ENCODE measurements at places on chromosomes 16 and 17. TPM values are rescaled to one million over a fixed set of nuclear protein-coding genes. Genes with fewer than 3 reads are reported as not detected.
A peak's percentile ranks its signal among the peaks of the same experiment; 100 is the strongest.

The KLHDC4 gene
- polyA plus RNA-seq = 34.0 TPM

DNA sequence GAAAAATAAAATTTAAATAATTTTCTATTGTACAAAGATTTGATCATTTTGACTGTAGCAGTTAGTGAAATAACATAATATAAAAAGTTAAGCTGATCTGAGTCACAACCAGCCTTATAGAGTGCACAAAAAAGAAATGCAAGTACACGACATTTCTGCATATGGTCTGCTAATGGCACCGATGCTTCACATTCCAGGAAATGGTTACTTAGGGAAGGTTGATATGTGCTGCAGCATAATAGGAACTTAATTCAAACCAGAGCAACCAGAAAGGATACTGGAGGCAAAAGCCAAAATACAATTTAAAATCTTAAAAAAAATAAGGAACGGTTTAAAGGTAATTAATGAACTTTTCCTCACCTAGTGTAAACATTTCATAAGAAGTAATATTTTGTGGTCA is 10.0 kb upstream of the CFDP1 start:
- no peak for DNase-seq

The ODAD4 gene
- polyA plus RNA-seq = 0.87 TPM

The CLCN7 gene
- 93.6 TPM for polyA plus RNA-seq

The CX3CL1 gene
- polyA plus RNA-seq = 30.6 TPM

- DNase-seq = no peak
These were observed 38.0 kb downstream of the AXIN2 start for GRCh38 chr17:65523411-65523810.

DNA sequence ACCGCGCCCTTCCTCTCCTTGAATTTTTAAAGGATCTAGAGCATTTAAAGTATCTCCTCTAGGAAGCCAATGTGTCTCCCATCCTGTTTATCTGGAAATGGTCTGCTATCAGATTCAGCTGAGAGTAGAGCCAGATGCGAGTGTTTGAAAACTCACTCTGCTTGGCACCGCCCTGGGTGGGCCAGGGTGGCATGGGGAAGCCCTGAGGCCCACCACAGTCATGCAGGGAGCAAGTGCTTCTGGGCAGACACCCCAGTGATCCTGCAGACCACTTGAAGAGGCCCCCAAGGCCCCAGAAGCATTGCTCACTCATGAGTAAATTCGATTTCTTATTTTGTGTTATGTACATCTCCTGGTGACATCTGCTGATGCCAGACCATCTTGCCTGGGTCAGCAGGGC is 8.7 kb upstream of the CACNG4 start:
- no peak for DNase-seq

DNA sequence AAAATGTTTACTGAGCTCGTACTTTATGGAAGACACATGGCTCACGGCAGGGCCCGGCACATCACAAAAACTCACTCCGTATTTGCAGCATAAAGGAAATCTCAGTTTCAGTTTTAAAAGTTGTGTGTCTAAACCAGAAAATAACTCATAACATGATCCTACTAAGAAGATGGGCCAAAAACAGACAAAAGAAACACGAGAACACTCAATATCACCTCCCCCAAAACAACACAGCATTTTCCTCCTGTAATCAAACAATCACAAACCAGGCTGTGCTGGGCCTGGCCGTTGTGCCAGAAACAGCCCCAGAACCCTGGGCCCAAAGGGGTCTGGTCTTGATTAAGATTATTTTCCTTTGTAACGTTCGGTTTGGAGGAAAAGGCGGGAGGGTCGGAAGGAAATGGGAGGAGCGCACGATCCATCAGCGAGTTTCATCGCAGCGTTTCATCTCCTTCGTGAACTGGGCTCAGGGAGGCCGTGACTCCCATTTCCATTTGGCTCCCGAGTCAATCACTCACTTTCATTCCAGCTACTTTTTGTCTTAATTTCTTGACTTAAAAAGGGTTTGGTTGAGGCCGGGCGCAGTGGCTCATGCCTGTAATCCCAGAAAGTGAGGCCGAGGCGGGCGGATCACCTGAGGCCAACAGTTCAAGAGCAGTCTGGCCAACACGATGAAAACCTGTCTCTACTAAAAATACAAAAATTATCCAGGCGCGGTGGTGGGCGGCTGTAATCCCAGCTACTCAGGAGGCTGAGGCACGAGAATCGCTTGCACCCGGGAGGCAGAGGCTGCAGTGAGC is 61.4 kb downstream of the NXN start:
- DNase-seq = no peak

DNA sequence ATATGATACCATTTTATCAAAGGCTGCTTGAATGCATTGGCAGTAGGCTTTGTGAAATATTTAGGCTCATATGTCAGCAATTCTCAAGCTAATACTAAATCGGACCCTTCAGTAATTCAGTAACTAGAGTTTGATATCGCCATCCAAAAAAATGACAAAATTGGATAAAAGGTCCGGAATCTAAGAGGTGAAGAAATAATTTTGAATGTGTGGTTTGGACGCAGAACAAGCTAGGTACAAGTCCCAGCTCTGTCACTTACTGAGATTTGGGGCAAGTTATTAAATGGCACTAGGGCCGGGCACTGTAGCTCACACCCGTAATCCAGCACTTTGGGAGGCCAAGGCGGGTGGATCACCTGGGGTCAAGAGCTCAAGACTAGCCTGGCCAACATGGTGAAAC is 956.5 kb downstream of the CDH11 start:
- DNase-seq = no peak

GRCh38 chr16:12170103-12171040 is 193.8 kb downstream of the SNX29 start:
- DNase-seq = peak; percentile 44

The DNAAF8 gene
- polyA plus RNA-seq = 0.78 TPM

The PPP1R27 gene
- polyA plus RNA-seq = 0.21 TPM

DNA sequence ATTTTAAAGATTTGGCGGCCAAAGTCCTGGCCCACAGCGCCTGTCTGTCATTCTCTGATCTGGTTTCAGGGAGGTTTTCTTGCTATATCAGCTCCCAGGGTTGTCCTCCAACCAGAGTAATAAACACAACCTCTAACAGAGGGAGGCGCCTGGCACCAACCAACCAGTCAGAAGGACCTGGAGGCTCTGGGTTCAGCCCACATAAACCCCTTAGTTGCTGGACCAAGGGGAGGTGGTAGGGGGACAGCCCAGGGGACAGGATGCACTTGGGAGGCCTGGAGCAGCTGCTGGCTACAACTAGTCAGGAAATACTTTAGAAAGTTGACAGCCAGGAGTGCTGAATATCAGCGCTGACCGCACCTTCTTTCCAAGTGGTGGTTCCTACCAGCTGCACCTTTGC is 41.7 kb upstream of the CDRT4 start:
- DNase-seq = no peak

The SCARF1 gene
- 6.5 TPM for polyA plus RNA-seq

Data from large intestine (tissue), 12 donors.